ENCODE measurements at places on chromosomes 2 and 18. TPM values are rescaled to one million over a fixed set of nuclear protein-coding genes. Genes with fewer than 3 reads are reported as not detected.

- no peaks in the 10 kb centered on the region for H3K27me3 ChIP-seq
- no peaks in the 10 kb centered on the region for H3K36me3 ChIP-seq
- no peak overlapping the region for H3K4me3 ChIP-seq
- H3K4me1 ChIP-seq = peaks cover 10% of the 10 kb centered on the region
Observed at GRCh38 chr2:156585457-156585856, 149.3 kb downstream of the GPD2 start.

DNA sequence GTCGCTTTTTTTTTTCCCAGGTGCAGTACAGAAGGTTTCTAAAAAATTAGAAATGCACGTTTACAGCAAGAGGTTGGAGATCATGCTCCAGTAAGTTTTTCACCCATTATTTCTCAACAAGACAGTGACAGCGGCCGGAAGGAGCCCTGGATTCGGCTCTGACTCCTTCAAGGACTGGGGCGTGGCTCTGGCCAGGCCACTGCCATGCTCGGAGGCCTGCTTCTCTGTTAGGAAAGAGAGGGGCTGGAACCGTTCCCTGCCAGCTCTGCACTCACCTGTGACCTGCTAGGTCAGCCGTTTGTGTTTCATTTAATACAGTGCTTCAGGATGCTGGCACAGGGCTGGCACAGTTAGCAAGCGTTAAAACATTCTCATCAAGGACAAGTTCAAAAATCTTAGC lies 6.7 kb upstream of the IAH1 start:
- no peak overlapping the region for H3K4me3 ChIP-seq
- peaks cover under 1% of the 10 kb centered on the region for H3K4me1 ChIP-seq
- H3K27ac ChIP-seq = no peak overlapping the region
- no peak for DNase-seq
- H3K27me3 ChIP-seq = no peaks in the 10 kb centered on the region

GRCh38 chr2:25478736-25479135 lies 137.0 kb upstream of the DNMT3A start:
- no peaks in the 10 kb centered on the region for H3K27me3 ChIP-seq
- H3K4me3 ChIP-seq = no peak overlapping the region
- H3K36me3 ChIP-seq = no peaks in the 10 kb centered on the region

DNA sequence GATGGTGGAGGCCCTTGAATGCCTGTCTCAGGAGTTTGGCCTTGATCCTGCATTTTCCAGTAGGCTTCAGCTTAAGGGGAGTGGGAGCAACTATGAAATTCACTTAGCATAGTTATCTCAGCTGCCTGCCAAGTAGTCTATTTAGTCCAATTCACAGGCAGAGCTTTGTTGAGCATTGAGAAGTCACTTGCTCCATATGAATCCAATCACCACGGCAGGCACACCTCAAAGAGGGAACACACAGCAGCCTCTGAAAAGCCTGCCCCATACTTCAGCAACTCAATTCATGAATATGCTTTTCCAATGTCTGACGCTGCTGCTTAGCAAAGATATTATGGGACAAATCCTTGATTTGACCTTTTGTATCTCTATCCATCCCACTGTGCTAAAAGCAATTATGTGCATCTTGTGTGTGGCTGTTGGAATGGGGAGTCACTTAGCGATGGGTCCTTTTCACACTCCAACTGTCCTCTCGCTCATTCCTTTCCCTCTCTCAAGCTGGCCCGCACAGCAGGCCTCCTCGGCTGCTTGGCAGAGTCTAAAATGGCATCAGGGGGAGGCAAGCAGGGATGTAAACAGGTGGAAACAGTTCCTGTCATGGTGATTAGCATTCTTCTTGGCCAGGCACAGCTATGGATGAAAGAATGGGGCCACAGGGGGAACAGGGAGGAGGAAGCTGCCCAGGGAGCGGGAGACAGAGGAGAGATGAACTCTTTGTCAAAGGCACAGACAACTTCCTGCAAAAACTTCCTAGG lies 56.0 kb upstream of the LRPPRC start:
- no peaks in the 10 kb centered on the region for H3K4me1 ChIP-seq
- H3K27ac ChIP-seq = no peak overlapping the region
- no peaks in the 10 kb centered on the region for H3K36me3 ChIP-seq
- H3K27me3 ChIP-seq = no peaks in the 10 kb centered on the region

- H3K27me3 ChIP-seq = no peaks in the 10 kb centered on the region
- peaks cover 3% of the 10 kb centered on the region for H3K4me1 ChIP-seq
- H3K36me3 ChIP-seq = no peaks in the 10 kb centered on the region
- H3K27ac ChIP-seq = no peak overlapping the region
- no peak for DNase-seq
- no peak overlapping the region for H3K4me3 ChIP-seq
Observed at GRCh38 chr2:204032301-204032700, 95.7 kb downstream of the ICOS start.

DNA sequence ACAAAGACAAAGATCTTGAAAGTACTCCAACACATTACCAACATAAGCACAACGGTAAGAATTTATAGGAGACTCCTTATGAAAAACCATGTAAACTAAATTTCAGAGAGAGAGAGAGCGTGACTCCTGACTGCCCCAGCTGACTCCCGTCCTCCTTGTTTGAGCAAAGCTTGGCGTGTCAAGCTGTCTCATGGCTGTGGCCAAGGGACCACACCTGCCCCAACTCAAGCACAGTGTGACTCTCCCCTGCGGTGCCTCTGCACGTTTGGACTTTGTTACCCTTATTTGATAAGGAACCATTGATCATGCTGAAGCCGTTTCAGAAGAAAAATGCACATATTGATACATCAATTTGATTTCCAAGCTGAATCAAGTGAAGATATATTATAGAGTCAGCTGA lies 124.8 kb downstream of the COL6A3 start:
- H3K4me1 ChIP-seq = no peaks in the 10 kb centered on the region
- H3K4me3 ChIP-seq = no peak overlapping the region
- H3K36me3 ChIP-seq = no peaks in the 10 kb centered on the region

DNA sequence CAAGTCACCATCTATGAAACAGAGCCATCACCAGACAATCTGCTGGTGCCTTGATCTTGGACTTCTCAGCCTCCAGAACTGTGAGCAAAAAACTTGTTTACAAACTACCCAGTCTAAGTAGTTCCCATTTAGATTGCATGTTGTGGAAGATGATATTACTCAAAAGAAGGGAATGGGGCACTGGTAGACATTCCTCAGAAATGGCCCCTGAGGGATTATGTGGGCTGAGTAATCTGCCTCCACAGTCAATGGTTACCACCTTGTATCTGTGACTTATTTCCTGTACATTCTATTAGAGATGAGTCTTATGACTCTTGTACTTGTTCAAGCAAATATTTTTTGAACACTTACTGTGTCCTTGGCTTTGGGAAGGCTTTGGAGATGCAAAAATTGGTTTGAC lies 160.4 kb downstream of the NUP35 start:
- H3K4me3 ChIP-seq = no peak overlapping the region
- no peaks in the 10 kb centered on the region for H3K27me3 ChIP-seq
- H3K4me1 ChIP-seq = no peaks in the 10 kb centered on the region
- no peak overlapping the region for H3K27ac ChIP-seq
- no peak for DNase-seq

GPR75 gene
- polyA plus RNA-seq = not detected

SLC4A3 gene
- not detected for polyA plus RNA-seq

DNA sequence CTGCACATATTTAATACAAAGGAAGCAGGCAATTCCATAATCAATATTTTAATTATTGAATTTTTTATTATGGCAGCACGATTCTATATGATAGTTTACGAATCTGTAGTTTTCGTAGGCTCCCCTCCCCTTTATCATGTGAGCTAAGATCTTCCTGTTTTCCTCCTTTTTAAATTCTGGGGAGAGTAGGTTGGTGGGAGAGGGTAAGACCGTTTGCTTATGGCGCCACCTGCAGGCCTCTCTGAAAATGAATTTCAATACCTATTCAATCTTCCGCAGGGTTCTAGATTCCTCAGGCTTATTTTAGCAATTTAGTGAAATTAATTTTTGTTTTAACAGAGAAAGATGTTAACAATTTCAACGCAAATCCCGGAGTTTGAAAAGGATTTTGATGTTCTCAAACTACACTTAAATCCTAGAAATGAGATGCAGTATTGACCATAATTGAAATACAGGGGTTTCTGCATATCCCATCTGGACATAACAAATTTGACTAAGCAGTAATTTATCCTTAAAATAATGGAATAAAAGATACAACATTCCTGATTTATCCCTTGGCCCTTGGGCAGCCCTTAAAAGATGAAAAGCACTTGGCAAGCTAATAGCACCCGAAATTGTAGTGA lies 12.8 kb upstream of the GBX2 start:
- H3K4me1 ChIP-seq = peaks cover 14% of the 10 kb centered on the region
- no peaks in the 10 kb centered on the region for H3K36me3 ChIP-seq
- no peak overlapping the region for H3K4me3 ChIP-seq
- no peak for DNase-seq

- H3K27me3 ChIP-seq = no peaks in the 10 kb centered on the region
- H3K27ac ChIP-seq = no peak overlapping the region
- H3K36me3 ChIP-seq = no peaks in the 10 kb centered on the region
Observed at GRCh38 chr2:128726236-128726635, 407.6 kb upstream of the HS6ST1 start.

STAMBP gene
- 49.5 TPM for polyA plus RNA-seq

CAD gene
- 11.3 TPM for polyA plus RNA-seq

GRCh38 chr2:174243812-174244211 lies 4.5 kb downstream of the OLA1 start:
- H3K27me3 ChIP-seq = no peaks in the 10 kb centered on the region
- no peaks in the 10 kb centered on the region for H3K36me3 ChIP-seq
- no peak overlapping the region for H3K27ac ChIP-seq
- peaks cover 10% of the 10 kb centered on the region for H3K4me1 ChIP-seq

GRCh38 chr2:172434821-172435605 lies 7.6 kb downstream of the ITGA6 start:
- no peaks in the 10 kb centered on the region for H3K27me3 ChIP-seq
- peak overlapping the region; percentile 5 for H3K27ac ChIP-seq
- H3K4me3 ChIP-seq = peak overlapping the region; percentile 33
- peaks cover 100% of the 10 kb centered on the region for H3K4me1 ChIP-seq
- DNase-seq = peak; percentile 82
- H3K36me3 ChIP-seq = no peaks in the 10 kb centered on the region

- peak; percentile 69 for DNase-seq
- no peaks in the 10 kb centered on the region for H3K36me3 ChIP-seq
- H3K4me3 ChIP-seq = no peak overlapping the region
- H3K27ac ChIP-seq = no peak overlapping the region
- H3K4me1 ChIP-seq = no peaks in the 10 kb centered on the region
- H3K27me3 ChIP-seq = no peaks in the 10 kb centered on the region
Observed at GRCh38 chr2:199979832-199980628, 24.6 kb downstream of the MAIP1 start.

GRCh38 chr2:131039908-131040660 lies 53.2 kb downstream of the FAM168B start:
- H3K27me3 ChIP-seq = no peaks in the 10 kb centered on the region
- no peak overlapping the region for H3K27ac ChIP-seq
- peak; percentile 34 for DNase-seq
- no peaks in the 10 kb centered on the region for H3K36me3 ChIP-seq
- H3K4me1 ChIP-seq = peaks cover 43% of the 10 kb centered on the region

IL1R2 gene
- polyA plus RNA-seq = 0.61 TPM

GRCh38 chr2:192379736-192380135 lies 185.0 kb upstream of the TMEFF2 start:
- H3K4me3 ChIP-seq = no peak overlapping the region
- no peaks in the 10 kb centered on the region for H3K36me3 ChIP-seq
- H3K27me3 ChIP-seq = no peaks in the 10 kb centered on the region

MBD1 gene
- 39.2 TPM for polyA plus RNA-seq

RGPD4 gene
- 0.03 TPM for polyA plus RNA-seq

TFCP2L1 gene
- polyA plus RNA-seq = not detected

DNA sequence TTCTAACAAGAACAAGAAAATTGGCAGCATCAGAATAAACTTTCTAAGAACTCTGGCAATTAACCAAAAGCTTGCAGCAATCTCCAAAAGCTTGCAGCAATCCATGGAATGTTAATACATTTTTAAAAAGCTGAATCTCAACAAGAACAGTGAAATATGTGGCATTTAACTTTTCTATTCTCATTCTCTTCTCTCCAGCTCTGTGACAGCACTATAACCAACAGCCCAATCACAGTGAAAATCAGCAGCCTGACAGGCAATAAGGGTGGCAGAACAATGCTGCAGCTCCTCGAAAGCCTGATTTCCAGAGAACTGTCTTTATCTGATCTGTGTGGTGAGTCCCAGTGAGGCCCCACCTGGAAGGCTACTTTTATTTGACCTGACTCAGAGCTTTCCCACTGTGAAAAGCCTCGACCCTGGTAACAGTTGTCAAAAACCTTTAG lies 60.0 kb downstream of the TMEM131 start:
- DNase-seq = no peak
- H3K27me3 ChIP-seq = no peaks in the 10 kb centered on the region
- H3K27ac ChIP-seq = no peak overlapping the region
- peaks cover 30% of the 10 kb centered on the region for H3K4me1 ChIP-seq

NEU4 gene
- polyA plus RNA-seq = 1.3 TPM

LAMA1 gene
- polyA plus RNA-seq = not detected

DNA sequence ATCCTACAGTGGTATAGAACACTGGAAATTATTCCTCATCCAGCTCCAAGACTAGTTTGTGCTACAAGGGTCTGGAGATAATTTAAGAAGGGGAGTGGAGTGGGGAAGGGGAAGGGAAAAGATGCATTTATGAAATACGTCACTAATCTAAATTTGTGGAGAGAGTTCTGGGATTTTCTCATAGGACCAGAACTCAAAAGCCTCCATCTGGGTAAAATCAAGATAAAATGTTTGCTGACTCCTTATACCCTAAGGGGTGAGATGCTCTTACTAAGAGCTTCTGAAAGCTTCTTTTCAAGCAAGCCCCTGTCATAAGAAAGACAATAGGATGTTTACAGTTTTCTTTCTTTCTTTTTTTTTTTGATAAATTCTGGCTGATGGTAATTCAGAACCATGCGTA lies 88.5 kb upstream of the RBMS1 start:
- H3K27me3 ChIP-seq = no peaks in the 10 kb centered on the region

DNA sequence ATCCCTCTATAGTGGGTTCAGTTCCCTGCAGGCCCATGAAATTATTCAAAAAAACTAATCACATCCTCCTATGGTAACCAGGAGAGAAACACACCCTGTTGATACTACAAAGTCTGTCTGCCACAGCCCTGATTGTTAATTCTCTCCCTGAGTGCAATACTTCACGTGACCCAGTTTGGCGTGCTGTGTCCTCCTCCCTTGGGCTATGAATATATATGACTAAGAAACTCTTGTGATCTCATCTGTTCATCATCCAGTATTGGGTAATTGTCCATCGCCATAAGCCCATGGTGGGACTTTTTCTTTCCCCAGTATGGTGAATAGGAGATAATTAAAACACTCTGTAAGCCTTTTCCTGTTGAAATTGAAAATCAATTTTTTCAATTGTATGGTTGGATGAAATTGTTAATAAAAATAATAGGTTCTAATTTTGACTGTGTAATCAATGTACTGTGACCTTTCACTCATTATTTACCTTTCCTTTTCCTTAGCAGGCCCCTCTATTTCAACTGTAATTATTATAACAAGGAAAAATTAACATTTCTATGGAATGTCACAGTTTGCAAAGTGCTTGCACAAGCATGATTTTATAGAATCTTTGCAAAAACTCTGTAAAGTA lies 1822.6 kb downstream of the SUCLG1 start:
- DNase-seq = no peak
- no peaks in the 10 kb centered on the region for H3K4me1 ChIP-seq
- no peaks in the 10 kb centered on the region for H3K27me3 ChIP-seq
- H3K4me3 ChIP-seq = no peak overlapping the region
